ENCODE measurements at places on chromosomes 2 and 18. TPM values are rescaled to one million over a fixed set of nuclear protein-coding genes. Genes with fewer than 3 reads are reported as not detected.

The HTR2B gene
- total RNA-seq = not detected

The LONRF2 gene
- total RNA-seq = 0.32 TPM

The RFX8 gene
- total RNA-seq = 1.2 TPM

The DSG1 gene
- not detected for total RNA-seq

The POTEJ gene
- total RNA-seq = not detected

The RTN4 gene
- total RNA-seq = 83.0 TPM

The HAAO gene
- 0.86 TPM for total RNA-seq

The PPP3R1 gene
- 85.9 TPM for total RNA-seq

The IL1RN gene
- 4.2 TPM for total RNA-seq

Measured in activated T-helper 1 cell treated with anti-CD3 and anti-CD28 coated beads, Interleukin-12 subunit alpha, Interleukin-12 subunit beta, Interleukin-2, Interleukin-4 antibody, amounts not matched to agents 30 ng/mL and 10 ng/mL and 1 ng/mL, durations not matched to agents 14 hours and 24 hours and 36 hours (primary cell).